ENCODE measurements at places on chromosomes 5 and 9.

GRCh38 chr5:81788329-81788728, 37.4 kb upstream of the SSBP2 start:
- DNase-seq: no peak

GRCh38 chr9:105912157-105912862, 218.0 kb downstream of the TMEM38B start:
- DNase-seq: no peak

DNA sequence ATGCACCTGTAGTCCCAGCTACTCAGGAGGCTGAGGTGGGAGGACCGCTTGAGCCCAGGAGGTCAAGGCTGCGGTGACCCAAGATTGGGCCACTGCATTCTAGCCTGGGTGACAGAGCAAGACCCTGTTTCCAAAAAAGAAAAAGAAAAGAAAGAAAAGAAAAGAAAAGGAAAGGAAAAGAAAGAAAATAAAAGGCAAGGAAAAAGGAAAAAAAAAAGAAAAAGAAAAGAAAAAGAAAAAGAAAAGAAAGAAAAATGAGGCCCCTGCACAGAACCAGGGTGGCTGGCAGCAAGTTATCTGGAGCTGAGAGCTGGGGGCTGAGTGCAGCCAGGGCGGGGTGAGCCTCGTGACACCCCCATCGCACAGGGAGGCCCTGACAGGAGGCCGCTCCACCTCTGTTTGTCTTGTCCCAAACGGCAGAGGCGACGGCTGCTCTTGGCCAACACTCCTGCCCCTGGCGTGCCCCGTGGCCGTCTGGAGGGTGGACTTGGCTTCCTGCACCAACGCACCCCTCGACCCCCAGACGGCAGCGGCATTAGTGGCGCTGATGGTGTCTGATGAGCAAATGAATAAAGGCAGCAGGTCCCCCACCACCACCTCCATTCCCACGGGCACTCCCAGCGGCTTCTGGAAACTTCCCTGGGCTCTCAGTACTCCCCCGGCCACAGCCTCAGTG, 16.7 kb downstream of the EXD3 start:
- DNase-seq: no peak

GRCh38 chr5:29924107-29924506, 1269.4 kb upstream of the CDH6 start:
- DNase-seq: no peak

DNA sequence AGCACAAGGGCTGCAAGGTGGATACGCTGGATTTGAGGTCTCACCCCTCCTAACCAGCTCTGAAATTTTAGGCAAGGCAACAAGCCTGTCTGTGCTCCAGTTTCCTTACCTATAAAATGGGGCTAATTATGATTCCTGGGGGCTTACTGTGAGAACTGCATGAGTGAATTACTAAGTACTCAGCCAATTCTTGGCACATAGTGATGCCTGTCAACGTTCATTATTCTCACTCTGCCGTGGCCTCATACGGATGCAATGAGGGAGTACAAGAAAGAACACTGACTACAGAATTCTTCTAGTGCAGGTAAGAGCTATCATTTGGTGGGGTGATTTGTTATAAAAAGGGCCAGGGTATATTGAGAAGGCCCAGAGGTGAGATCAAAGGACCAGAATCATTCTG, 16.7 kb downstream of the TNFSF8 start:
- DNase-seq: no peak

DNA sequence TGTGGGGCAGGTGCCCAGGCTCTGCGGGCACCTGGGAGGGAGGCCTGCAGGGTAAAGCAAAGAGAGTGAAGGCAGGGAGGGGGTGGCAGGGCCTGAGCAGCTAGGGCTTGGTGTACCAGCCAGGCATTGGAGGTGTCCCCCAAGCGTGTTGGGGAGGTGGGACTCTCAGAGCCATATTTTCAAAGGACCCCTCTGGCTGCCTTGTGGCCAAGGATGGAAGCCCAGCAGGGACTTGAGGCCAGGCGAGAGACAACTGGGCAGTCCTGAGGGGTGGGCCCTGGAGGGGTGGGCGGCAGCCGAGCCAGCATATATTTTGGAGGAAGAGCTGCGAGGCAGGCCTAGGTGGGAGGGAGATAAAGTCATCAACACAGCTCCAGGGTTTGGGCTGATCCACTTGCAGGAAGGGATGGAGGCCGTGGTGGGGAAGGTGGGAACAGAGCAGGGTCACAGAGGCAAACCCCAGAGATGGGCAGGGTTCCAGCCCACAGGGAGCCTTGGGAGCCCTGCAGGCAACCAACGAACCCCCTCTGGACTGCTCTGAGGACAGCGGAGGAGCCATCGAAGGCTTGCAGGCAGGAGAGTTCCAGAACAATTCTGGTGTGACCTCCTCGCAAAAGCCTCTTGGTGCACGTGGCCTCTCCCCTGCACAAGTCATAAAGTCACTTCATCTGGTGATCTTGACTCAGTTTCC, 35.7 kb downstream of the DUSP1 start:
- no peak for DNase-seq

GRCh38 chr9:133950629-133951111, 41.5 kb downstream of the VAV2 start:
- no peak for DNase-seq

DNA sequence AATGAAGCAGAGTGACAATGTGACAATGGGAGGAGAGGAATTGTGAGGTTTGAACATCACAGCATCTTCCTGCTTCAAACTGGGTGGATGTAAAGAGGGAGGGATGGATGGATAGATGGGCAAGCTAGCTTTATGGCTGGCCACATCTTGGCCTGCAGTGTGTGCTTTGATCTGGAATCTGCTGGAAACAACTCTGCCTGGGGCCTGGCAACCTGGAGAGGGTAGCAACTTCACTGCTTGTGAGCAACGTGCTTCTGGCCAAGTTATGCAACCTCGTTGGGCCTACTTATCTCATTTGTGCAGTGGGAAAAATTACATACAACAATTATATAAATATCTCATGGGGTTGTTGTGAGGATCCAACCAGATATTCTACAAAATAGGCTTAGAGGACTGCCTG, 5.3 kb downstream of the IL9 start:
- no peak for DNase-seq

DNA sequence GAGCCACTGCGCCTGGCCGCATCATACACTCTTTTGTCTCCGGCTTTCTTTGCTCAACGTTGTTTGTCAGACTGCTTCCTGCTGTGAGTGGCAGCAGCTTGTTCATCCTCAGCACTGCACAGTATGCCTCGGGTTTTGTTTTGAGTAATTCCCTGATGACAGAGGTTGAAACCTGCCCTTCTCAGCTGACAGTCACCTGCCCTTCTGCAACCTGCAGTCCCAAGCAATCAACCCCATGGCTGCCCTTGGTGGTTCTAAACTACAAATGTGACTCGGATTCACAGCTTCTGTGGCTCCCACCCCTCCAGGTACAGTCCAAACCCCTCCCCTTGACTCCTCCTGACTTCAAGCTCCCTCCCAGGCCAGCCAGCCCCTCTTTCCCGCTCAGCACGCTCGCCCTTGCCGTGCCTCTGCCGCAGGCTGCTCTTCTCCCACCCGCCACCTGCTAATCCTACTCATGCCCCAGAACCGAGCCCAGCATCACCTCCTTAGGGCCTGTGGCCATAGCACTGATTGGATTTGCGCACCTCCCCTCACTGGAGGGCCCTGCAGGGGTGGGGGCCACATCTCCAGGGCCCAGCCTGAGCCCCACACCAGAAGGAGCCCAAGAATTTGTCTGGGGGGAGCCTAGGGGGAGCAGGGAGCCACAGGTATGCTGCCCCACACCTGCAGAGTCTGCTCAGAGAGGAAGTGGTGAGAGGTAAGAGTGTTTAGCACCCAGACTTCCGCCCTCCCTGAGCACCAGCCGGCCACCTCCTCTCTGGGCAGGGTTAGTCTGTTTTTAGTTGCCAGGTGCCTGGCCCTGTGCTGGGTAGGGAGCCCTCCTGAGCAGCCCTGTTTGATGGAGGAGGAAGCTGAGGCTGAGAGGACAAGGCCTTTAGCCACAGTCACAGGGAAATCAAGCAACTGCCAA, 10.1 kb downstream of the EEIG1 start:
- DNase-seq: no peak
